Erythroblast (primary cell): ENCODE measurements at places on chromosomes 2 and 18.
A peak's percentile ranks its signal among the peaks of the same experiment; 100 is the strongest.

GRCh38 chr18:8635087-8635486, 25.9 kb downstream of the RAB12 start:
- DNase-seq, result no peak

- no peak for DNase-seq
Observed at GRCh38 chr2:10531874-10532637, 83.9 kb upstream of the ODC1 start.

- no peak for DNase-seq
Observed at GRCh38 chr2:180763263-180763989, 217.0 kb upstream of the UBE2E3 start.

GRCh38 chr2:55877087-55877436, 46.5 kb downstream of the EFEMP1 start:
- DNase-seq, result no peak

DNA sequence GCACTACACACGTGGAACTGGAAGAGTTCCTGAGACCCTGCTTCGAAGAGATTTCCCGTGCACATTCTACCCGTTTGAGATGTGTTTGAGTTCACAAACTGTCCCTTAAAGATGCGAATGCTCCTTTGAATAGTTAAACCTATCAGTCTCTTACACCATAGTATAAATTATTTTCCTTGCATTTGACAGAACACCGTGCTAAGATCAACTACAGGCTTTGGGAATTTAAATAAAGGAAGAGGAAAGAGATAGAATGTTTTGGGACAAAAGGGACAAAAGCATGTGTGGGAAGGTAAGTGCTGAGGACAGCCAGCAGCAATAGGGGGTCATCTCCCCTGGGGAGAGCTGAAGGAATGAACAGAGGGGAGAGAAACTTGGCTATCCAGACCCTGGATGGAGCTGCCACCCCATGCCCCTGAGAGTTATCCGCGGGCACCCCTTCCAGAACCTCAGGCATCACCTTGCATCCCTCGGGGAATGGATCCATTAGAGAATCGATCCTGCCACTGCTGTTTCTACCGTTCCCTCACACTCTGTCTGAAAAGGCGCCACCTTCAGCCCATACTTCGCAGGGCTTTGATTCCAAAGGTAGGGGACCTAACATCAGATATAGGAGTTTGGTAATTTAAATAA, 888 bp upstream of the ADCY3 start:
- DNase-seq, result no peak

GRCh38 chr2:182097571-182098164, 112.0 kb downstream of the PPP1R1C start:
- no peak for DNase-seq

- DNase-seq, result peak; percentile 43
Observed at GRCh38 chr2:188524519-188525113, 232.9 kb downstream of the GULP1 start.

DNA sequence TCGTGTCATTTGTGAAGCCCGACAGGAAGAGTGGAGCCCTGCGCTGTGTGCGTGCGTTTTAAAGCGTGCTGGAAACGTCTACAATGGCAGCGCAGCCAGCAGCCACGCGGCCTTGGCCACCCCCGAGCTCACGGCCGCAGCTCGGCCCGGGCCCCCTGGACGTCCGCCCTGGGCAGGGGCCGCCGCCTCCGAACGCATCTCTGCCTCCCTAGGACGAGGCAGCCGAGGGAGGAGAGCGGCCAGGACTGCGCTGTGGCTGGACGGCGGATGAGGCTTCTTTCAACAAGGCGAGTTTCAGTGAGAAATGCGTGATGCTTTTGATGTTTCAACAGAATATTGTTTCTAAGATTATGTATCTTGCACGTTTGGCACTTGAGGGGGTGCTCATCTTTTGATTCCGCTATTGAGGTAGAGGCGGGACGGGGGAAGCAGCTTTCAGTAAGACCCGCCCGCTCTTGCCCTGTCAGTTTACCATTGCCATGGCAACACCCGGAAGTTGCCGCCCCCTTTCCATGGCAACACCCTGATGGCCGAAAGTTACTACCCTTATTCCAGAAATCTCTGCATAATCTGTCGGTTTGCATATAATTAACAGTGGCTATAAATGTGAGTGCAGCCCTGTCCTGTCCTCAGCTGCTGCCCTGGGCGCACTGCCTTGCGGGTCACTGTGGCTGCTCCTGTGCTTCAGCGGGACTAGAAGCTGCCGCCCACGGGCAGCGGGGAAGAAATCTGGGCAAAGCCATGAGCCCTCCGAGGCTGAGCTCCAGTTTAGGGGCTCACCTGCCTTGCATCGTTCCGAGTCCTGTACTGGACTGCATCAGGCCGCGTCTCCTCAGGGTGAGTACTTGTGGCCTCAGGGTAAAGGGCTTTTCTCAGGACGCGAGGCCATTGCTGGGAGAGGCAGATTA, 38.6 kb downstream of the ADNP2 start:
- DNase-seq, result peak; percentile 75

DNA sequence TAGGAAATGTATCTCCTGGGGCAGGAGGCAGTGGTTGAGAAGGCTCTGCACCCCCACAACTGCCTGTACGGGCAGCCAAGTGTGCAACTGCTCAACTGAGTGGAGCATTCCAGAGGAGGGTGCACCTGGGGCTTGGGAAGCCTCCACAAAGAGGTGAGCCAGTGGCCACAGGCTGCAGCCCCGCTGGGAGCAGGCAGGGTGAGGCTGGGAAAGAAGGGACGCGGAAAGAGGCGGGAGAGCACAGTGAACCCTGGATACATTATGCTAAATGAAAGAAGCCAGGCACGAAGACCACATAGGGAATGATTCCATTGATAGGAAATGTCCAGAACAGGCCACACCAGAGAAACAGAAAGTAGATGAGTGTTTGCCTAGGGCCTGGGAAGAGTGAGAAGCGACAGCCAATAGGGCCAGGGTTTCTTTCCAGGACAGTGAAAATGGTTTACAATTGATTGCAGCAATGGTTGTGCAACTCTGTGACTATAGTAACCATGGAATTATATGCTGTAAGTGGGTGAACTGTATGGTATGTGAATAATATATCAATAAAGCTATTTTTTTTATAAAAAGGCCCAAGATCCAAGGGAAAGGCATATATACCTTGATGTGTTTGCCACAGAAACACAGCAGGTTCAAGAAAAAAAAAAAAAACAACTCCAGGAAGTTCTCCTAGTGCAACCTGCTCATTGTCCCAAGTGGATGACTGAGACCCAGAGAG, 82.4 kb downstream of the DDX1 start:
- no peak for DNase-seq

- no peak for DNase-seq
Observed at GRCh38 chr2:130790804-130791616, 35.7 kb downstream of the AMER3 start.

DNA sequence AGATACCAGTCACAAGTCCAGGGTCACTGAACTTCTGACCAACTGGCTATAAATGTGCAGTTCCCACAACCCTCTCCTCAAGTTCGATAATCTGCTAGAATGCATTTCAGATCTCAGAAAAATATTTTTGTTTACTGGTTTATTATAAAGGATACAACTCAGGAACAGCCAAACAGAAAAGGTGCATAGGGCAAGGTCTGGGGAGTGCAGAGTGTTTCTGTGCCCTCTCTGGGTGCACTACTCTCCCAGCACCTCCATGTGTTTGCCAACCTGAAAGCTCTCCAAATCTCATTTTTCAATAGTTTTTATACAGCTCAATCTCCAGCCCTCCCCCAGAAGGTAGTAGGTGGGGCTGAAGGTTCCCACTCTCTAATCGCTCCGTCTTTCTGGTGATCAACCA, 85.2 kb downstream of the SKA1 start:
- no peak for DNase-seq

DNA sequence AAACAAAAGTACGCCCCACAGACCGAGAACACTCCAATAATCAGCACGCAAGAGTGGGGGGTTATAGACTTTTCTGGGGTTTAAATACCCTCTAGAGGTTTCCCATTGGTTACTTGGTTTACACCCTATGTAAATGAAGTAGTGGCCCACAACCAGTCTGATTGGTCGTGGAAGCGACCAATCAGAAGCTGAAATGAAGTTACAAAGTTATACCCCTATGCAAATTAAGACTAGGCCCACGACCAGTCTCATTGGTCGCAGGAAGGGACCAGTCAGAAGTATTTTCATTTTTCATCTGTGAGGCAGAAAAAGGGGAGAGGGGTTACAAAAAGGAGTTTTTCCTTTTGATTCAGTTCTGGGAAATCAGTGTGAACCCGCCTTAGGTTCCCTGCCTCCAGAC, 55.3 kb upstream of the YWHAQ start:
- no peak for DNase-seq

GRCh38 chr2:209501579-209501978, 77.7 kb downstream of the MAP2 start:
- no peak for DNase-seq

DNA sequence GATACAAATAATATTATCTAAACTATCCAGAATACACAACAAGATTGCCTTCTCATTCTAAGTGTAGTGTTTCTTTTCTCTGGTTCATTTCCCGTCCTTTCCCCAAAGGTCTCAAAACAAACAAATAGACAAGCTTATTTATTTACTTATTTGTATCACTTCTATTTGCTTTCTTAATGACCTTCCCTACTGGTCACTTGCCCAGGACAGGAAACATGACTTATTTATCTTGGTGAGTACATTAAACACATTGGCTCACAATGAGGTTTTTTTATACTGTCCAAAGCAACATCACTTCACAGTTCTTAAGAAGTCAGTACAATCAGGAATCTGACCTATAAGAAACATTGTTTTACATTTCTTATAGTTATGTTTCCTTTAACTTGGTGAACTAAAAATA, 123.3 kb upstream of the KYNU start:
- no peak for DNase-seq

- no peak for DNase-seq
Observed at GRCh38 chr2:45821558-45822271, 170.2 kb downstream of the PRKCE start.

GRCh38 chr2:54261537-54261936, 5.5 kb upstream of the TSPYL6 start:
- no peak for DNase-seq

- DNase-seq, result no peak
Observed at GRCh38 chr18:1539276-1539675, 634.6 kb downstream of the ADCYAP1 start.

DNA sequence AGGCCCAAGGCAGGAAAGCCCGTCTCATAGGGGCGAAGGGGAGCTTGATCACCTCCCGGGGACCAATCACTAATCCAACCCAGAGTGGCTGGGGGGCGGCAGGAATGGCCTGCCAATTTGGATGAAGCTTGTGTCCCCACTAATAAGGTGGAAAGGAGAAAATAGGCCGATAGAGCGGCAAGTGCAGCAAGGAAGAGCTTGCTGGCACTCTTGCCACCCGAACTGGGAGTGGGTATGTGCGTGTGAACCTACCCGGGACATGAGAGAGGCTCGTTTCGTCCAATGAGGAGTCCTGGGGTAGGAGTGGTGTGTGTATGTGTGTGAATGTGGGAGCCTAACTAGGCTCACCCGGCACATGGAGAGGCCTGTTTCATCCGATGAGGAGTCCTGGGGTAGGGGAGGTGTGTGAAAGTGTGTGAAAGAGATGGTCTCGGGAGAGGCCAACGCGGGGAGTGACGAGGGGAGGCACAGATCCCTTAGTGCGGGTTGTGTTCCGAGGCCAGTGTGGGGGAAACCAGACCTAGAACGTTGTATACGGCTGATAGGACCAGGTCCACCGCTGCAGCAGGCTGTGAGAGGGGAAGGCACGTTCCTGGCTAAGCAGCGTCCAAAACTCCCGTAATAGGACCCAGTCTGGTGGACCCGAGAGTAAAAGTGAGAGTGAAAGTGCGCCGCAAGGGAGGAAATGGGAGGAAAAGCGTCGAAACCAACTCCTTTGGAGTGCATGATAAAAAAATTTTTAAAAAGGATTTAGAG, 47.1 kb upstream of the SELENOI start:
- peak; percentile 52 for DNase-seq

- DNase-seq, result no peak
Observed at GRCh38 chr18:60259052-60259681, 113.4 kb downstream of the MC4R start.

- peak; percentile 84 for DNase-seq
Observed at GRCh38 chr18:57621246-57621604, 411 bp downstream of the NARS1 start.

- no peak for DNase-seq
Observed at GRCh38 chr2:240391111-240392051, 44.1 kb upstream of the GPC1 start.

- DNase-seq, result no peak
Observed at GRCh38 chr2:167733747-167734146, 513.6 kb downstream of the STK39 start.

DNA sequence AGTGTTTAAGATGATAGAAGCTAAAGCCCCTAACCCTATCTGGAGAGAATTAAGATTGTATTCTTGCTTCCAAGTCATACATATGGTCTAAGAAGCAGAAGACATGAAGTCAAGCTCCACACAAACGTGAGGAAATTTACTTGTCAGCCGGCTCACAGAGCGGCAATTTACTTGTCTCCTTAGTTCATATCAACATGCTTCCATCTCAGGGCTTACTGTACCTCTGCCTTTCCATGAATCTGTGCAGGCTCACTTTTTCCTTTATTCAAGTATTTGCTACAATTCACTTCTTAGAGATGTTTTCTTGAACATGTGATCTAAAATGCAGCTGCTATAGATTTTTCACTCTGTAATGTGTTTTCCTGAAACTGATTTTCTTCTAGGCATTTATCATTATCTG, 1386.4 kb downstream of the LRP1B start:
- no peak for DNase-seq

- DNase-seq, result no peak
Observed at GRCh38 chr18:33694593-33694992, 116.6 kb downstream of the ASXL3 start.

GRCh38 chr18:21652073-21652472, 40.0 kb downstream of the SNRPD1 start:
- DNase-seq, result no peak

DNA sequence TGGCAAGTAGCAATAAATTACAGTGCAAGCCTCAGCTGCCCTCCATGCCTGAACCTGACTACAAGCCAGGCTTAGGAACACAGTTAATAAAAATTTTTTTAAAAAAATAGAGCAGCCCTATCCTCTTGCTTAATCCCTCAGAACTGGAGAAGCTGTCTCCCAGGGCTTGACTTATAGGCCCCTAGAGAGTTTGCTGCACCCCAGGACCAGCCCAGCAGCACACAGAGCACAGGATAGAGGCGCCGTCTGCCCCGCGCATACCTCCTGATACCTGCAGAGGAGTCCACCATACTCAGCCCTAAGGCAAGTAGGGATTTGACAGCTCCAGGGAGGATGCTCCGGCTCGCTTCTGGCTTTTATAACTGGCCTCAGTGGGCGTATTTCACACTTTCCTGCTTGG, 548.6 kb upstream of the RAB6C start:
- no peak for DNase-seq

DNA sequence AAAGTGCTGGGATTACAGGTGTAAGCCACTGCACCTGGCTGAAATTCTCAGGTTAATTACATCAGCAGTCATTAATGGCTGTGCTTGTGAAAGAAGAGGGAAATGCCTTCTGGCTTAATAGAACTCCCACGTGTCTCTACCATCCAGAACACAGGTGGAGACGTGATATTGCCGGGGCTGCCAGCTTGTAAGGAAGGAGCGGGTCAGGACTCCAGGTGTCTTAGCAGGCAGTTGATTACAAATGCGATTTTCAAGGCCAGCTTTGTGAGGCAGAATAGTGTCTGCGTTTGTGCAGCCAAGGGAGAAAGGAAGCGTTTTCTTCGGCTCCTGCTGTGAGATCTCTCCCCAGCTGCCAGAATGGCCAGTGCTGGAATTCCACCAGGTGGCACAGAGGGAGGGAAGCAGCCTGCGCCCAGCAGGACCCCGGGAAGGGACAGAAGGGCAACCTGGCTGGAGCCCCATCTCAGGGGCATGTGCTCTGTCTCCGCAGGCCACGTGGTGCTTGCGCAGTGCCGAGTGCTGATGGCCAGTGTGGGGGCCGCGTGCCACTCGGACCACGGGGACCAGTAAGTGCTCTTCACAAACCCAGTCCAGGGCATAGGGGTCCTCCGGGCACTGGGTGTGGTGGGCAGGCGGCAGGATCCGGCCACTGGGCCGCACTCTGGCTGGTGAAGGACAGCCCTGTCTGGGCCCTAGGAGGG, 3.7 kb upstream of the ESPNL start:
- DNase-seq, result no peak
